ENCODE measurements at places on chromosomes 1 and 21.

GRCh38 chr1:112508278-112509004 lies at the start of gene WNT2B:
TSS of gene WNT2B (plus strand) at chr1:112508965. CDS start at chr1:112509263, 298 bp downstream.
- no peak for DNase-seq

- DNase-seq: no peak
These were observed 8.1 kb upstream of the STMN1 start for GRCh38 chr1:25914074-25914995.

- no peak for DNase-seq
These were observed 10.6 kb downstream of the XKR8 start for GRCh38 chr1:27970401-27970800.

DNA sequence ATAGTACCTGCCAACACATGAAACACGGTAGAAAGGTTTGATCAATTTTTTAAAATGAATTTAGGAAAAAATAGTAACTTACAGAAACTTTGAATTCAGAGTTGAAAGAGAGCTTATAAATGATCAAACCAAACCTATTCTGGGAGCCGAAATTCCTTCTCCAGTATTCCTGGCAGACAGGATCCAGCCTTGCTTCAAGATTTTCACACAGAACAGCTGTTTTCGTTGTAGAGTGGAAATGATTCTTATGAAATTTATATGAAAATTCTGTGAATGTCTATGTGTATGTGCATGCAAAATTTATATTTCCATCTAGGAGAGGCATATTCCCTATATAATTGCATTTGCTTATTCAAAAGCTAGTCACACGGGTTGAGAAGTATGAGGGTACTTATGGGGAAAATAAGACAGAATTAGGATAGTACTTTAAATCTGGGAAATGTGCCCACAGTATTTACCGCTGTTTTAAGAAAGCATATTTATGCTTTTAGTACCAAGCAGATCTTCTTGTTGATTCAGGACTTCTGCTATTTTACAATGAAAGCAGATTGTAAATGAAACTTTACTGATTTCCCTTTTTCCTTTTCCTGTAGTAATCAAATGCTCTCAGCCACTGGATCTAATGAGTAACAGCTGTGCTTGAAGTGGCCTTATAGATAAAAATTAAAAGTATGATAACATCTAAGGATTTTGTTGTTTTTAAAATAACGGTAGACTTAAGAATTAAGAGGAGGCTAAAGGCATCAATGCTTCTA lies 30.4 kb downstream of the PRRX1 start:
- no peak for DNase-seq

DNA sequence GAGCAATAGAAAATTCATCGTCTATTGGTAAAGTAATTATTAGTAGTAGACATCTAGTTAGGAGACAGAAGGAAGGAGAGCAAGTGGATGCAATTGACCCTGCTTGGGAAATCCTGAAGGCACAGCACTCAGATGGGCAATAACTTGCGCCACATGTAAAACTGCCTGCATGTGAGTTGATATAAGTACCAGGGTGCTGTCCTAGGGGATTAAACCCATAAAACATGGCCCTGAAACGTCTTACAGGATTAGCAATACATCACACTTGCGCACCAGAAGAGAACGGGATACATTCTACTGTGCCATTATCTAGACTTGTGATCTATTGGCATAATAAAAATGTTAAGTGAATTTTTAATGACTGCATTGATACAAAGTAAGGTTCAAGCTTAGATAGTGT lies 277.5 kb upstream of the LYPLAL1 start:
- DNase-seq: no peak

DNA sequence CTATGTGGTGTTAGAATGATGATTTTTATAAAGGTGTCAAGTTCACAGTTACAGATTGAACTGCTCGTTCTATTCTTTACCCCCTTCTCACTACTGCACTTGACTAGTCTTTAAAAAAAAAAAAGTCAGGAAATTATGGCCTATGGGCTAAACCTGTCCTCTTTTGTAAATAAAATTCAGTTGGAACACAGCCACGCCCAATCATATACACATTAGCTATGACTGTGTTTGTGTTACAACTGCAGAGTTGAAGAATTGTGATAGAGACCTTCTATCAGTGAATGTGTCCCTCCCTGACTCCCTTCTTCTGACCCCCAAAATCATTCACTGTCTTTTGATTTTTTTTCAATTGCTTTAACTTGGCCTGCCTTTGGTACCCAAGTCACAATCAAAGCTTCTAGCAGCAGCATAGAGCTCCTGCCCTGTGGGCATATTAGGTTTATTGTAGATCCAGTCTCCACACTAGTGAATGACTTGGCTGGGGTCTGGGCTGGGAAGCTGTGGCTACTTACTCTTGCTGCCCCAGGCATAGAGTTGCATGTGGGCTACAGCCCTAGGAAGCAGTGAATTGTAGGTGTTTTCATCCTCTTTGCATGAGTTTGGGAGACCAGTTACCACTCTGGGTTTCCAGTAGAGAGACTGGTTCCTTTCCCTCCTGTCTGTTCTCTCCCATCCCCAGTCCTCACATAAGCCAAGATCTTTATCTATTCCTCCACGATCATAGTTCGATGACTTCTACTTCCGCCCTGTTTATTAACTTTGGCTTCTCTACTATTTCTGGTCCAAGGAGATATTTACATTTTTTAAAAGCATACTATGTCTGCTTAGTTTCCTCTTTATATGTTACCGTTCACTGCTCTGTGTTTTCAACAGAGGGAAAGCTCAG lies 249.9 kb downstream of the FMN2 start:
- DNase-seq: no peak

- DNase-seq: no peak
These were observed 17.9 kb upstream of the KANK4 start for GRCh38 chr1:62336995-62337705.

GRCh38 chr1:68470388-68470970 lies 20.7 kb upstream of the RPE65 start:
- DNase-seq: no peak

DNA sequence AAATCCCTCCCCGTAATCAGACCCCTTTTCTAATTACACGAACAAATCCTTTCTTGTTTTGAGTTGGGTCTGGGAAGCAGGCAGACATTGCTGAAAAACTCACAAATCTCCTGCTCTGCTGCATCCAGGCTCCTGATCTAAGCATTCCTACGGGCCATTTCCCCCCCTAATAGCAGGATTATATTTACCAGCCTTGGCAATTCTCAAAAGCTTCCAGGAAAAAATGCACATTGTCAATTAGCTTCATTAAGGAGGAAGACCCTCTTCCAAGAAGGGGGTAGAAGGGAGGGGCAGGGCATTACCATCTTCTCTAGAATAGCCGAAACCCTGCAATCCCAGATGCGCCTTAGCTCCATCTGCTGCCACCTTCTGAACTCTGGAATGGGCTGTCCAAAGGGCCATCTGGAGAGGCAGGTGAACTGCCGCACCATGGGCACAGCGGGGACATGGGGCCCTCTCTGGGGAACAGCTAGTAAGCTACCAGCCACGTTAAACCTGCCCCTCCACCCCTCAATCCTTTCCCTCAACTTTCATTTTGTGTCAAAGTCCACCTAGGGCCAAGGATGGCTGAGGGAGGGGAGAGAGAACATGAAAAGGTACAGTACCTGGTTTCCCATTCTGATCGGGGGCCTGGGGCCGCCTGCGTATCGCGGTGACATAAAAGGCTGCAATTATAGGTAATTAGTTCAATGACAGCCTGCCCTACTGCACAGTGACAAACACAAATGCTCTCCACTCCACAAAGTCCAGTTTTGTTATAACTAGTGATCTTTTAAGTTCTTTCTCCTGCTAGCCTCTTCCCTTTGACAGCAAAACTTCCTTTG lies 56.8 kb downstream of the MRPL37 start:
- DNase-seq: no peak

- no peak for DNase-seq
These were observed 228.8 kb downstream of the DISC1 start for GRCh38 chr1:231855361-231855760.

GRCh38 chr1:208251015-208251414 lies 6.8 kb upstream of the PLXNA2 start:
- no peak for DNase-seq

DNA sequence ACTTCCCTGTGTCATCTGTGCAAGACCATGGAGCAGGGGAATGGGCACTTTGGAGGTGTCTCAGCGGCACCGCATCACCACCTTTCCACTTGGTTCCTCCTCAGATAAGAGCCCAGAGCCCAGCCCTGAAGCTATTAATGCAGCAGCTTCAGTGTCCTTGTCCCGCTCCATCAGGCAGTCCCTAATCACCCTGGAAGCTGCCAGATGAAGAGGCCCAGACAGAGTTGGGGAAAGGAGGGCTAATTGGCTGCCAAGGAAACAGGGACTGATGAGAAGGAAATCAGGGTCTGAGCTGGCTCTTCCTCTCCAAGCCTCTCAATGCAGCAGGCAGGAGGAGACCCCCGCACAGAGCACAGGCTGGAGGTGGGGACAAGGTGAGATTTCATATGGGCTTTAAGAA lies 83.1 kb upstream of the KLHDC7A start:
- DNase-seq: no peak

GRCh38 chr1:225613006-225613405 lies 39.9 kb downstream of the ENAH start:
- DNase-seq: no peak

- DNase-seq: no peak
These were observed 6.7 kb downstream of the SYCP1 start for GRCh38 chr1:114861384-114861783.

DNA sequence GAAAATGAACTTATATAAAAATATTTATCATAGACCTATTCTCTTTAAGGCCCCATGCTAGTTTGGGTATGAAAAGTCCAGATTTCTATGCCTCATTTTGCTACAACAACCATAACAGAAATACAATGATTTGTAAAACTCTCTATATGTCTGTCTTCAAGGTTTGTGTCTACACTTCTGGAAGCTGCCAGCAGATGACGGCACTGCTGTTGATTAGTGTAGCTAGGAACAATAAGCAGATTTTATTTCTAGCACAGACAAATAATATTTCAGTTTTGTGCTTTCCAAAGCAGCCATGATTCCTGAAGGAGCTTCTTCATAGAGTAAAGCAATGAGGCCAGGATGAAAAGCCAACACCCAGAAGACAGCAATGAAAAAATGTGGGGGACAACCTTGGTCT lies 779.6 kb upstream of the ADGRL2 start:
- no peak for DNase-seq

DNA sequence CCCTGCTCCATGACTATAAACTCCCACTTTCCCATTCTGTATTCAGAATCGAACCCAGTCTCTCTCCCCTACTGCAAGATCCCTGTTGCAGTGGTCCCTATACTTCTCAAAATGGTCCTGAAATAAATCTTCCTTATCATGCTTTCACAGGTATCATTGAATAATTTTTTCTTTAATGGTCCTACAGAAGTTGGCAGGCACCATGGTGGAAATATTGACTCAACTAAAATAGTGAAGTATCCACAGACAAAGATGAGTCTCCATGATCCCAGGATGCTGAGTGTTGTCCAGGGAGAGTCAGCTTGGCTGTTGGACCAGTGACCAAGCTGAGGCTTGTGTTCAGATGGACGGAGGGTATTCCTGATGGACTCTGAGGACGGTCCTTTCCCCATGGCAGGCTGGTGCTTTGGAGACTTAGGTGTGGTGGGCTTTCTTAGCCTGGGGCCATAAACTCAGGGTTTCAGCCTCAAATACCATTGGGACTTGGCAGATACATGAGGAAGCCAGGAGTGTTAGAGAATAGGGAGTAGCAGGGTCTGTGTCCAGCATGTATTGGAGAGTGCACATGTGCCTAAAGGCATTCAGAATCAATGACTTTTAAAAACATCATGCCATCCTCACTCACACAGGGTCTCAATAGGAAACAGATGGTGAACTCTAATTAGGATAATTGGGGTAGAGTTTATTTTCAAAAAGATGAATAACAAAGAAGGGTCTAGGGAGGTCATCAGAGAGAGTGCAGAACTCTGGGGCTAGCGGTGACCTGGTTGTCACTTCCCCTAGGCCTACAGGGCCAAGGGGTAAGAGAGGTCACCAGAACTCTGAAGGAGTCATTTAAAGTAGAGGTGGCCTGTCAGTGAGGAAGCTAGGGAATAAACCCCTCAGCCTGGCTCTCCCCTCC lies 19.8 kb downstream of the TINAGL1 start:
- DNase-seq: no peak

- DNase-seq: no peak
These were observed 36.1 kb upstream of the TTC22 start for GRCh38 chr1:54837002-54837853.

- DNase-seq: no peak
These were observed 7.5 kb upstream of the GNB1 start for GRCh38 chr1:1898246-1898933.

GRCh38 chr1:8818325-8818775 lies 910 bp upstream of the RERE start:
- no peak for DNase-seq

GRCh38 chr1:207414606-207415108 lies 39.5 kb upstream of the CR2 start:
- DNase-seq: no peak

GRCh38 chr1:151511636-151512215 lies 539 bp downstream of the CGN start:
- DNase-seq: no peak

GRCh38 chr1:227897704-227898438 lies 49.9 kb downstream of the WNT9A start:
- no peak for DNase-seq

DNA sequence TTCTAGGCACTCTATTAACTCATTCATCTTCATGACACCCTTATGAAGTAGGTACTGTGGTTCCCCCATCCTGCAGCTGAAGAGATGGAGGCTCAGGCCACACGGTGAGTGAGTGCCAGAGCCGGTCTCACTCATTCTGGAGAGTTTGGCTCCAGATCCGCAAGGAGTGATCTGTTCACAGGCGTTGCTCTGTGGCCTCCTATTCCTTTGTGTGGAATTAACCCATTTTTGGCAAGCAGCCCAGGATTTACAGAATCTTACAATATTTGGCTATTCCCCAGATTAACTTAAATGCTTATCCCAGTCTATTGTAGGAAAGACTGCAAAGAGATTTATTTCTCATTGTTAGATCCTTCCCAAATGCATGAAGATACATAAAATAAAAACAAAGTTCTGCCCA lies 29.6 kb downstream of the KIAA0040 start:
- DNase-seq: no peak

- no peak for DNase-seq
These were observed 120.4 kb downstream of the CACHD1 start for GRCh38 chr1:64590316-64590715.

- peak; percentile 47 for DNase-seq
These were observed 32.4 kb downstream of the EIF2D start for GRCh38 chr1:206579747-206580437.

GRCh38 chr1:165856606-165857005 lies 29.2 kb downstream of the UCK2 start:
- DNase-seq: no peak

DNA sequence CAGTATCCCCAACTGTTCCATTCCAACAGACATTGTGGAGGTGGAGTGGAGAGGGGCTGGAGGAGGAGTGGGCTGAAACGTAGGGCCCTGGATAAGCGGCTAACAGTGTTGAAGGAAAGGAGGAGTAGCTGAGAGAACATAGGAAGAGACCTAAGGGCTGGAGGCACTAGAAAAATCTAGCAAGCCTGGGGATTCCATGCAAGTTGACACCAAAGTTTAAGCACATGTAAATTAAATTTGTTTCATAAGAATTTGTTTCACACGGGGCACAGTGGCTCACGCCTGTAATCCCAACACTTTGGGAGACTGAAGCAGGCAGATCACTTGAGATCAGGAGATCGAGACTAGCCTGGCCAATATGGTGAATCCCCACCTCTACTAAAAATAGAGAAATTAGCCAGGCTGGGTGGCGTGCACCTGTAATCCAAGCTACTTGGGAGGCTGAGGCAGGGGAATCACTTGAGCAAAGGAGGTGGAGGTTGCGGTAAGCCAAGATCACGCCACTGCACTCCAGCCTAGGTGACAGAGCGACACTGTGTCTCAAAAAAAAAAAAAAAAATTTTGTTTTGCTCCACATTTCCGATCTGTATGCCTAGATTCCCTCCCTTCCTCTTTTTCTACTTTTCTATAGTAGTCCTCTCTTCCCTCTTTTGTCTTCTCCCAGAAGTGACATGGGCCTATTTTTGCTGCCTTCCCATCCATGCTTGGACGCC lies 530 bp upstream of the CD244 start:
- DNase-seq: no peak

Measured in C1 segment of cervical spinal cord (tissue), 14 donors.